ENCODE measurements at places on chromosomes 16 and 17.

- no peak for DNase-seq
Measured at GRCh38 chr17:32357615-32358014, 7.7 kb downstream of the ZNF207 start.

DNA sequence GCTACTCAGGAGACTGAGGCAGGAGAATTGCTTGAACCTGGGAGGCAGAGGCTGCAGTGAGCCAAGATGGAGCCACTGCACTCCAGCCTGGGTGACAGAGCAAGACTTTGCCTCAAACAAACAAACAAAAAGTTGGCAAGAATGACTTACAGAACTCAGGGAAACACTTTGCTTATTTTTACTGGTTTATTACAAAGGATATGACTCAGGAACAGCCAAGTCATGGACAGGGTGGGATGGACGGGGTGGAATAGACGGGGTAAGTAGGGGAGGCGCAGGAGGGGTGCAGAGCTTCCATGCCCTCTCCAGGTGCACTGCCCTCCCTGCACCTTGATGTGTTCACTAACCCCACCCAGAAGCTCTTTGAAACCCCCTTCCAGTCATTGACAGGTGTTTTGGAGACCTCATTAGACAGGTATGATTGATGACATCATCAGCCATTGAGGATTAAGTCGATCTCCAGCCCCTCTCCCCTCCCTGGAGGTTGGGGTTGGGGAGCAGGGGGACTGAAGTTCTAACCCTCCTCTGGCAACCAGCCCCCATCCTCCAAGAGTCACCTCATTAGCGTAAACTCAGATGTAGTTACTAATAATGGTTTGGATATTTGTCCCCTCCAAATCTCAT lies 41.3 kb upstream of the ZCCHC14 start:
- no peak for DNase-seq

GRCh38 chr17:73820686-73821448 lies 176.6 kb upstream of the SDK2 start:
- no peak for DNase-seq

- no peak for DNase-seq
Measured at GRCh38 chr16:61858988-61859387, 177.2 kb downstream of the CDH8 start.

DNA sequence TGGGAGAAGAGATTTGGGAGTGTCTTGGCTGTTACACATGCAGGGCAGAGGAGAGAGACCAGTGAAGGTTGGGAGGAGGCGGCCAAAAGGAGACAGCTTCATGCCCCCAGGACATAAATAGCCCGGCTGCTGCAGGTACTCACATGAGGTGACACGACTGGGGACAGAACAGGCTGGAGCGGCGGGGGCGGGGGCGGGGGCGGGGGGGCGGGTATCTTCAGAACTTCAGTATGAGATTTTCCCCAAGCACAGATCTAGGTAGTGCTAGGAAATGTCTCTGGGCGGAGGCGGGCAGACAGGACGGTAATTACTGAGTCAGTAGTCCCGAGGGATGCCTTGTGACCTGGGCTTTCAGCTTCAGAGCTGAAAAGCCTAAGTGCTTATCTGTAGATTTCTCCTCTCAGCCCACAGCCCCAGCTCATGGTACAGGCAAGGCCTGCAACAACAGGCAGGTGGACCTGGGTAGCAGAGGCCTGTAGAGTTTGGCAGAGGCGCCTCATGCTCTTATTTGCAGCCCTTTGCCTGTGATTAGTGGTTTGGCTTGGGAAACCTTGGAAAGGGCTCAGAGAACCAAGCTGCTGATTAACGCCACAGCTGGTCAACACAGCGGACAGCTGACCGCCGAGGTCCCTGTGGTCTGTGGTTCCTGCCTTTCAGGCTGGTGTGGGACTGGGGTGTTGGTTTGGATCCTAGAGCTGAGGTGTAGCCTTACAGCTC lies 24.5 kb downstream of the UNK start:
- no peak for DNase-seq

GRCh38 chr17:57552114-57552624 lies 192.9 kb downstream of the CCDC182 start:
- peak; percentile 59 for DNase-seq

DNA sequence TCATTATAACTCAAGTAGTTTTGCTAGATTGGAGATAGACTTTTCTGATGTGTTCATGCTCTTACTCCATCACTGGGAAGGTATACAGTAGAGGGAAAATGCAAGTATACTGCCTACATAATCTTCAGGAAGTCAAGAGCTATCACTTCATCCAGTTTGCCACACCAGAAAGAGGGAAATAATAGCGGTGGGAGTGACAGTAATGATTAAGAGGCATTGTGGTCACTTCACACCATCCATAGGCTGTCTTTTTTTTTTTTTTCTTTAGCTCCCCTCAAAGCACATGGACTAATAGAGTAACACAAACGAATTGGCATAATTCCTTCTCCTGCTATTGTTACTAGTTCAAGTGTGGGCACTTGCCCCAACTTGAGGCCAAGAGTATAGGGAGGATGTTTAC lies 28.4 kb upstream of the HLF start:
- DNase-seq: no peak

DNA sequence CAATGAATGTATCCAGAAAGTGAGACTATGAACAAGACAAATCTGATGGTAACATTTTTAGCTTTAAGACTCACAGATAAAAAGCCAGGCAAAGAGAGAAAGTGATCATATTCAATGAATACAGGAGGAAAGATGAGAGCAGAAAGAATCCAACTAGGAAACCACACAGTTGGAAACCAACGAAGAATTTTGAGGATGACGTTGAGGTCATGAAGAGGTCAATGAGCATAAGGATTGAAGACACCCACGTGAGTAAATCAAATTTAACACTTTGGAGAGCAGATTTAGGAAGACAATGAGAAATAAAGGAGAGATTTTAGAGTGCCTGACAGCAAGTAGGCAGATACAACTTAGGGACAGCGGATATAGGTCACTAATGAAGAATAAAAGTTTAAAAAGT lies 948.1 kb downstream of the KCNJ2 start:
- DNase-seq: no peak

DNA sequence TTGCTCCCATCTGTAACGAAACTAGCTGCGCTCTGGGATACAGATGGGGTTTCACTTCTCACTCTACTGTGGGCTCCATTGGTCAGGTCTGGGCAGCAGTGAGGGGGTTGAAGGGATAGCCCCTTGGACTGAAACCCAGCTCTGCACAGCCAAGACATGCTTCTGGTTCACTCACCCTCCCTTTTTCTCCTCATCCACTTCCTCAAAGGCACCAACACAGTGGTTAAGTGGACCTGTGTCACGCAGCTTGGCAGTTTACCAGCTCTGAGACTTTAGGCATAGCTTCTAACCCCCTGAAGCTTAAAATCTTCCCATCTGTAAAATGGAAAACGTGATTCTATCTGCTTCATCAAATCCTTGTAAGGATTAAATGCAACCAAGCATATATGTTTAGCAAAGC lies 11.5 kb upstream of the KRT38 start:
- no peak for DNase-seq

- DNase-seq: no peak
Measured at GRCh38 chr16:27625050-27625697, 75.2 kb downstream of the KATNIP start.

GRCh38 chr16:24309258-24310142 lies 53.4 kb downstream of the CACNG3 start:
- no peak for DNase-seq

GRCh38 chr17:11330006-11330405 lies 89.0 kb downstream of the SHISA6 start:
- no peak for DNase-seq

- no peak for DNase-seq
Measured at GRCh38 chr16:88014954-88015805, 63.9 kb downstream of the BANP start.

DNA sequence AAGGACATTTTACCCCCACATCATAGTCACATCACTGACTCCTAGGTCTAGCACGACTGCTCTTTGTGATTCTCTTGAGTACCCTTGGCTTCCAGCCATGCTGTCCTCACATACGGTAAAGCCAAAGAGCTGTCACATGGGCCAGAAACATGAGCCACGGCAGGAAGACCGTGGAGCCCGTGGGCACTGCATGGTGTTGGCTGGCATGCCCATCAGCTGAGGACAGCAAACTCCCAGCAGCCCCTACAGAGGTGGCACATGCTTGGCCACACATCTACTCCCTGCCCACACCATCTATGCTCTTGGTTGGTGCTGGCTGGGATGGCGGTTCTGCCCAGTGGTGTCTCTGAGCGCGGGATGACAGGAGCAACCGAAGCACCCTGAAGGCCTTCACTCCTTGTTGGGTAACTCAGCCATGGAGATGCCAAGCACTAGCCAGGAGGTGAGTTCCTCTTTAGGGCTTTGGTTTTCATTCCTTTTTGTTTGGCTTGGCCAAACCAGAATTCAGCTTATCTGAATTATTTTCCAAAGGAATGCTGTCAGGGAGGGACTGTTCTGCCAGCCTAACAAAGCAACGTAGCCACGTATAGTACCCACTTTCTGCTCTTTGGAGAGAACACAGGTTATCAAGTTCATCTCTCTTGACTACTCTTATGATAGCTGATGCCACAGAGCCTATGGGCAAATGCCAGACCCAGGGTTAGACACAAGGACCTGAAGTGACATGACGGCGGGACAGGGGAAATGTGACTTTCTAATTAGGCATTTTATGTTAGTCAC lies 10.0 kb downstream of the TNFAIP1 start:
- no peak for DNase-seq

DNA sequence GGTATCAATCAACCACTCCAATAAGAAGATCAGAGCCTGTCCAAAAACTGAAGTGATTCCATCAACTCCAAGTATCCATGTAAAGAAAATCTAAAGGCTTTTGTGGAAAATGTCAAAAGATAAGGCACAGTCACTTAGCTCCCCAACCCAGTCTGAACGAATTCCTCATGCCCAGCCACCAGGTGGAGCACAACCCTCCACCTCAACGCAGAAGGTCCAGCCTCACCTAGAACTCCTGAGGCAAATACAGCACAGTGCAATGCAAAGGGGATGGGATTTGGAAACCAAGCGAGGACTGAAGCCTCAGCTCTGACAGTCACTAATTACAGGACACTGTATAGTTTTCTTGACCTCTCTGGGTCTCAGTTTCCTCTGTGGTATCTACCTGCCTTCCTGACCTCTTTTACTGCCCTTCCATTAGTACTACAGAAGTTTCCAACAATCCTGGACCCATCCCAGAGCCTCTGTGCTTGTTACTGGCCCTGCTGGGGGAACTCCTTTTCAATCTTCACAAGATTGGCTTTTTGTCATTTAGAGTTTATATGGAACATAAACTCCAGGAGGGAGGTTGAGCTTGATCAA lies 2.0 kb downstream of the NCBP3 start:
- no peak for DNase-seq

DNA sequence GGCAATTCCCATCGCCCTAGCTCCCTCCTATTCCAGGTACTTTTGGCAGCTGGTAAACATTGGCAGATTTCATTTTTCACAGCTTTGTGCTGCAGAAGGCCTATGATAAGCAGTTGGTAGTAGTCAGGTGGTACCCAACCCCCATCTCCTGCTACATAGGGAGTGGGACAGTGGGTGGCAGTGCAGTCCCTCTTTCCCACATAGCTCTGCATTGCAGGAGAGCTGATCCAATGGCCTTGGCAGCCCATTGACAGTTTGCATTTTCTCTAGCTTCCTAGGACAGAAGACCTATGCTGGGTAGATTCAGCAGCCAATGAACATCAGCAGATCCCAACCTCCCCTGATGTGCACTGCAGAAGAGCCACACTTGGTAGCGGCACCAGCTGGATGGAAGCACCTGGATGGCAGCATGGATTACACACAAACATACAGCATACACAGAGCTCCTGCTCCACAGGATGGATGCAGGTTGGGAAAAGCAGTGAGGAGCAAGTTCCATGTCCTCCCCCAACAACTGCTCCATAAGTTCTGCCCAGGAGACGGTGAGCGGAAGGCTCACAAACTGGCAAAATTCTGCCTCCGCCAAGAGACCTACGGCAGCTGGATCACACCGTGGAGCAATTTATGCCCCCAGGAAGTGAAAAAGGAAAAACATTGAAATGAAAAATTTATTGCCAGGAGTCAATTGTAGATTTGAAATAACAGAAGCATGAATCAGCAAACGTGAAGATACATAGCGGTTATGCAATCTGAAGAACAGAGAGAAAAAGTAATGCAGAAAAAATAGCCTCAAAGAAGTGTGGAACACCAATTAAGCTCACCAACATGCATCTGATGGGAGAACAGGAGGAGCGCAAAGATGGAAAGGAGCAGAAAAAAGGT lies 95.7 kb downstream of the CACNG1 start:
- DNase-seq: no peak

GRCh38 chr17:16419929-16420271 lies 4.5 kb downstream of the TRPV2 start:
- DNase-seq: no peak

DNA sequence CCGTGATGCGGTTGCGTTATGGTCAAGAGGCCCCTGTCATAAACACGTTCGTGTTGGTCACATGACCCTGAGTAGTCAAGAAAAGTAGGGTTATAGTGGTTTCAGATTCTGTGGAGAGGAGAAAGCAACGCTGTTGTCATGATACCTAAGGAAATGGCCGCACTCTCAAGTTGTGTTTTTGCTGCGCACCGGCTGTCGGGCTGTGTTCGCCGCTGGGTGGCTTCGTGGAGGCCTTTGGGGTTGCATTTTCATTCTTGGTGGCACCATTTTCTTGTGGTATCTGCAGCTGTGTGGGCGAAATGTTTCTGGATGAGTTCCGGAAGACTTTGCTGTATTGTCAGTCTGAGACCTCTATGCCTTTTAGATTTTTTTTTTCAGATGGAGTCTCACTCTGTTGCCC lies 35.0 kb downstream of the DEF8 start:
- no peak for DNase-seq

GRCh38 chr17:71467719-71468118 lies 653.1 kb upstream of the SOX9 start:
- DNase-seq: no peak

- DNase-seq: no peak
Measured at GRCh38 chr17:63365366-63366240, 80.5 kb downstream of the CYB561 start.

DNA sequence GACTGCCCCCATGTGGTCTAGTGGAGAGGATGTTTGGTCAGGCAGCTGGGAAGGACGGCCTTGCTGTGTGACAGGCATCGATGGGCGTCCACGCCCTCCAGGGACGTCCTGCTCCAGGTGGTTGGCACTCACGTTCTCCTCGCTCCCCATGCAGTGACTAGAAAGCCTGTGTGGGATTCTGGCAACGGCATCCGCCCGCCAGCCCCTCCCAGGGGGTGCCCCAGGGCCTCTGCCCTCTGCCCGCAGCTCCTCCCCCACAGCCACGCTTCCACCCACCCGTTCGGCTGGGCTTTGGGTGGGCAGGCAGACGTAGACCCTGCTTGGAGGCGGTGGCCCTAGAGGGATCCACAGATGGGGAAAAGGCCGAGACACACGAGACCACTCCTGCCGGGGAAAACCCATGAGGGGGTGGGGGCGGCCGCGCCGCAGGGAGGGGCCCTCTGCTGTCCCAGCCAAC lies 4.7 kb upstream of the IL17C start:
- no peak for DNase-seq

GRCh38 chr17:4560421-4560820 lies at the start of gene GGT6:
TSS of gene GGT6 (minus strand) at chr17:4560577. CDS start at chr17:4560521, 56 bp downstream.
- no peak for DNase-seq

GRCh38 chr17:36947922-36948716 lies 635 bp upstream of the AATF start:
- no peak for DNase-seq

GRCh38 chr16:56108056-56108471 lies 83.2 kb upstream of the GNAO1 start:
- no peak for DNase-seq

- DNase-seq: no peak
Measured at GRCh38 chr17:19569785-19570543, 36.3 kb downstream of the SLC47A1 start.

- no peak for DNase-seq
Measured at GRCh38 chr17:61349350-61349749, 50.3 kb upstream of the TBX2 start.
